ENCODE measurements at places on chromosomes 6 and 20.

- DNase-seq = no peak
These were observed 459.2 kb upstream of the RUNX2 start for GRCh38 chr6:44868910-44869309.

GRCh38 chr6:168007592-168008338 is 10.3 kb downstream of the KIF25 start:
- no peak for DNase-seq

GRCh38 chr20:8246153-8246552 is 114.1 kb downstream of the PLCB1 start:
- DNase-seq = no peak

- DNase-seq = no peak
These were observed 930 bp downstream of the THBD start for GRCh38 chr20:23048283-23049200.

GRCh38 chr20:36778831-36779655 is 5.5 kb upstream of the DSN1 start:
- no peak for DNase-seq

- peak; percentile 7 for DNase-seq
These were observed 25.0 kb downstream of the TMEM242 start for GRCh38 chr6:157298216-157298724.

GRCh38 chr6:108145639-108146038 is 20.2 kb upstream of the NR2E1 start:
- no peak for DNase-seq

DNA sequence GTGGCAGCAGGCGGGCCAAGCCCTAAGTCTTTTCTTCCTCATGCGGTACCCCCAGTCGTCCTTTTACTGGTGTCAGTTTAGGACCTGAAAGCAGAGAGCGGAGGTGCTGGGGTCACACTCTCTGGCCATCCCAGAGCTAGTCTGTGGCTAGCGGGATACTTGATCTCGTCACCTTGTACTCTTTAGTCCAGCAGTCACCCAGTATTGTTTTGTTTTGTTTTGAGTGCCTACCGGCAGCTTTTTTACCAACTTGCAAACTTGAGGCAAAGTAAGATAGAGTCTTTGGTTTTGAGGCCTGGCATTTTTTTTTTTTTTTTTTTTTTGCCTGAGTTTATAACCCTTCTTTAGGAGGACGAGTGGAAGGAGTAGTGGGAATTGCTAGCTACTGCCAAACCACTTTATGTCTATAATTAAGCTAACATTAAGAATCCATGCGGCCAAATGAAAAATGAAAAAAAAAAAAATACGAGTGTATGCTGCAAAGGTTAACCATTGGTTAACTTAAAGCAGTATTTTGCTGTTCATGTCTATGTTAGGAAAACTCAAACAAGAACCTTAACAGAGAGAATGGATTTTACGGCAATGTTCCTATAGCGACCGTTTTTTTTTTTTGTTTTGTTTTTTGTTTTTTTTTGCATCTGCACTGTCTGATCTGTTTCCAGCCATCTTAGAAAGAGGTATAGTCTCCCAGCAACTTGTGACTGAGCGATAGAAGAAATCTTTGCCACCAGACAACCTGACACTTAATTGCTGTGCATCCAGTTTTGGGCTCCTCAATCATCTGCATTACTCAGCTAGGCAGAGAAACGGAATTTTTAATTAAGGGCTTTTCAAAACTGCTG is 56.9 kb downstream of the FAM217A start:
- DNase-seq = no peak

GRCh38 chr6:149840345-149841075 is 23.6 kb downstream of the LRP11 start:
- DNase-seq = peak; percentile 97

DNA sequence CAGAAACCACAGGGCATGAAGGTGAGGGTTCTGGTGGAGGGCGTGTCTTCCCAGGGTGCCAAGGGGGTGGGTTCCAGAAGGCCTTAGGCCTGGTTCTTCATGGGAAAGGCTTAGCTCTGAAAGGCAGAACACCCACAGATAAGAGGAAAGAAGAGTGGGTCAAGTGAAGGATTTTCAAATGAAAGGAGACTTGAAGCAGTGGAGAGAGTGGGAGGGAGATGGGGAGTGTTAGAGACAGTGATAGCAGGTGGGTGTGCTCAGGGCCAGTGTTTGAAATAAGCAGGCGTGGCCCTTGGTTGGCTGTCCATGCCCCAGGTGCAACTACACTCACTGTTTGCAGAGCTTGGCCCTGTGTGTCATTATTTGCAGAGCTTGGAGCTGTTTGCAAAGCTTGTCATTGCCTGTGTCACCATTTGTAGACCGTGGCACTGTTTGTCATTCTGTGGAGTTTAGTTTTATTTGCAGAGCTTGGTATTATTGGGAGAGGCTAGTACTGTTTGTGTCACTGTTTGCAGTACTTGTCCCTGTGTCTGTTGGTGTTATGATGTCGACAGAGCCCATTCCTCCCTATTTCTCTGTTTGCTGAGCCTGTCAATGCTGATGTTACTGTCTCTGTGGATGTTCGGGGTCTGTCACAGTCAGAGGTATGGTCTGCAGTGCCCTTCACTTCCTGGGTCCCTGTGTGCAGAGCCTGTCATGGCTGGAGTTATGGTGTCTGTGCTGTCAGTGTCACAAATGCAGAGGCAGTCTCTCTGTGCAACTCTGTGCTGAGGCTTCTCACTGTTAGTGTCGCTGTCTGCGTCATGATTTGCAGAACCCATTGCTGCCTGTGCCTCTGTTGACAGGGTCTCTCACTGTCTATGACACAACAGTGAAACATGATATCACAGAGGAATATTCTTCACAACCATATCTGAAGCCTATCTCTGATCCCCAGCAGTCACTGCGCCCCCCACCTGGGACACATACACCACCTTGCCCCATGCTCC is 127.7 kb upstream of the LRFN2 start:
- peak; percentile 97 for DNase-seq

DNA sequence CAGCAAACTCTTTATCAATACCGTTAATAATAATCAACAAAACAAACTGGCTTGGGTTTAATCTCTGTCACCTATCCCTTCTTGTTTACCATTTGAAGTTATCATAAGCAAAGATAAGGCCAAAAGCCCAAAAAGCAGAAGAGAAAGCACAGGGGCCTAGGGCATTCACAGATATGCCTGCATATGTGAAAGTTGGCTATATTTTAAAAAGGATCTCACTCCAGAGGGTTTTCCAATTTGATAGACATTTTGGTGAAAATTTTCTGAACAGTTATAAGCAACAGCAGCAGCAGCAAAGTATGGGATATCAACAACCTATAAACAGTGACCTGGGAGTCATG is 101.1 kb downstream of the ATXN1 start:
- DNase-seq = no peak

DNA sequence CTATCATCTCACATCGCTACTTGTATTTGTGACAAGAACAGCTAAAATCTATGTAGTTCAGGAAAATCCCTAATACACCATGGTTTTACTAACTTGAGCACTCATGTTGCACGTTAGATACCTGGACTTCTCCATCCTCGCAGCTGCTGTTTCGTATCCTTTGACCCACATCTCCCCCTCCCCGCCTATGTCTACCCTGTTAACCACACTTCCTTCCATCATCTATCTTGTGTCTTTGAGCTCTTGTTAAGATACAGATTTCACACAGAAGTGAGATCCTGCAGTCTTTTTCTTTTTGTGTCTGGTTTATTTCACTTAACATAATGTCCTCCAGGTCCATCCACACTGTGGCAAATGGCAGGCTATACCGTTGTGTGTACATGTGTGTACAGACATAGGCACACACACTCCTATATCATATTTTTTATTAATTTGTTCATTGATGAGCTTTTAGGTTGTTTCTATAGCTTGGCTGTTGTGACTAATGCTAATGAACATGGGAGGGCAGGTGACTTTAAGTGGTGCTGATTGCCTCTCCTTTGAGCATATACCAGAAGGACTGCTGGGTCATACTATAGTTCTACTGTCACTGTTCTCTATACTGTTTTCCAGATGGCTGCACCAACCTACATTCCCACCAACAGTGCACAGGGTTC is 117.8 kb downstream of the WDR27 start:
- DNase-seq = no peak

- DNase-seq = no peak
These were observed 59.5 kb downstream of the UTRN start for GRCh38 chr6:144344646-144345045.

GRCh38 chr20:62676976-62677375 is 31.7 kb upstream of the NTSR1 start:
- no peak for DNase-seq

DNA sequence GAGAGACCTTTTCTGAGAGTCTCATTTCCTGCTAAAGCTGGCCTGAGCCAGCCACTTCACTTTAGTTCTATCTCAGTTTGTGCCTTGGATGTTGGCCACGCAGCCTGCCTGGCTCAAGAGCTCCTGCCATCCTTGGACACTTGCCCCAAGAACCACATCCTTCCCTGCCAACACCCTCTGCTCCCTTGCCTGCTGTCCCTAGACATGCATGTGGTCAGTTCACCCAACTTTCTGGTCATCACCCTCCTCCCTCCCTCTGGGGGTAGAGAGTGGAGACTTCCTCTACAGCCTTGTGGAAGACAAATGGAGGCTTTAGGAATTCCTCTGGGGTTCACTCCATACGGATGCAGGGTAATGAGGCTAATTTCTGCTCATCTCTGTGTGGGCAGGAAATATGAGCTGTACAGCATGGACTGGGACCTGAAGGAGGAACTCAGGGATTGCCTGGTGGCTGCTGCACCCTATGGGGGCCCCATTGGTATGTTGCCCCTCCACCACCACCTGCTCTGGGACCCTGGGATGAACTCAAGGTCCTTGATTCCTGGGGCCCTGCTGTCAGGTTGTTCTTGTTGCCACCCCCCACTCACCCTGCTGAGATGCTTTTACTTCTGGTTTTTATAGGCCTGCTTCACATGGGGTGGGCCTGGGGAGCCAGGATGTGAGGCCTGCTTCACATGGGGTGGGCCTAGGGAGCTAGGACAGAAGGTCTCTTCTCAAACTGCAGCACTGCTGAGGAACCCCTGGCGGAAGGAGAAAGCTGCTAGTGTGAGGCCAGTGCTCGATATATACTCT is 13.8 kb upstream of the PTPRA start:
- no peak for DNase-seq

DNA sequence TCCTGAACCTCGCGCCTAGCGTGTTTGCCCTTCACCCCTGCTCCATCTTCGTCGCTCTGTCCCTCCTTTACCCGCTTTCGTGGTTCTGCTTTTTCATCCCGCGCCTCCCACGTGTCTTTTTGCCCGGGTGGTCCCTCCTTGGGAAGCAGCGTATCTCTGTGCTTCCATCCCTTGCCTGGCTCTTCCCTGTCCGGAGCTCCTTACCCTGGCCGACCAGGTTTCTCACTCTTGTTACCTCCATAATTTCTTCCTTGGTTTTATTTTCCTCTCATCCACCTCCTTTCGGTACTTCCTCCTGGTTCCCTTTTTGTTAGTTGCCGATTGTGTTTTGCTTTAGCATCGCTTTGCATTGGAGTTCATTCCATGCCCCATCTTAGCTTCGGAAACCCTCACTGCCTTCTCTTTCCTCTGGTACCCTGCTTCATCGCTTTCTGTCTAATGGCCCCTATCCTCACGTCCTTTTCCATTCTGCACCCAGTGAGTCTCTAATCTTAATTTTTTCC is 735 bp downstream of the FAM135A start:
- DNase-seq = no peak

DNA sequence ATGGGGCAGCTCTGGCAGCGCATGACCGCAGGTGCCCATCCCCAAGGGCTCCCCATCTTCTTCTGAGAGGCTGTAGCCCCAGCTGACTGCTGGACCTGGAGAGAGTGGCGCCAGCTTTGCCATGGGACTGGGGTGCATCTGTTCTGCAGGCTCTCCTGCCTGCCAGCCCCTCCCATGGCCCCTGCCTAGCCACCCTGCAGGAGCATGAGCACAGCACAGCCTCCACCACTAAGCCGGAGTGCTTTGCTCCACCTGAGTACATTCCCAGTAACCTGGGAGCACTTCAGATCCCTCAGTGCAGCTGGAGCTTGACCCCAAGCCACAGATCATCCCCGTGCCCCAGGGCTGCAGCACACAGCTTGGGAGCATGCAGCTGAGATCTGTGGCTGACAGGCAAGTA is 16.0 kb downstream of the DEFB125 start:
- DNase-seq = no peak

DNA sequence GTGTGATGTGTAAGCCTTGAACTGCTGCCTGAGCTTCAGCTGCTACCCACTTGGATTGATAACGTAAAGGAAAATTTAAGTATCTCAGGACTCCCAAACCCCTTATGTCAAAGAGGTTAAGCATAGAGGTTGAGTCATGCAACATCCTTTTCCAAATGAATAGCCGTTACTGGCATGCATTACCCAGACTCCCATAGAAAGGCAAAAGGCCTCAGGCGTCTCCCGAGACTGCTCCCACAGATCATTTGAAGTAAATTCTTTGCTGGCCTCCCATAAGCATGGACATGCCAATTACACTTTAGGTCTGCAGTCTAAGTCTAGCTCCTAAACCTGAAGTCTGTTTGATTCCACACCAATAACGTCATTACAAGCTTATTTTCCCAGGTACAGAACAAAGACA is 14.7 kb downstream of the IPCEF1 start:
- DNase-seq = no peak

DNA sequence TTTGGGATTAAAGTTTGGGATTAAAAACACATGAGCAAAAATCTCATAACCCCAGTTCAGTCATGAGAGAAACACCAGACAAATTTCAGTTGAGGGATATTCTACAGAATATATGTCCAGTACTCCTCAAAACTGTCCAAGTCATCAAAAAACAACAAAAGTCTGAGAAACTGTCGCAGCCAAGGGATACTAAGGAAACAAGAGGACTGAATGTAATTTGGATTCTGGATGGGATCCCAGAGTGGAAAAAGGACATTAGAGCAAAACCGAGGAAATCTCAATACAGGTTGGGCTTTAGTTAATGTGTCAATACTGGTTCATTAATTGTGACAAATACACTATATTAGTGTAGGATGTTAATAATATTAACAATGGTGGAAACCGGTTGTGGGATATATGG is 219.3 kb downstream of the BCKDHB start:
- no peak for DNase-seq

DNA sequence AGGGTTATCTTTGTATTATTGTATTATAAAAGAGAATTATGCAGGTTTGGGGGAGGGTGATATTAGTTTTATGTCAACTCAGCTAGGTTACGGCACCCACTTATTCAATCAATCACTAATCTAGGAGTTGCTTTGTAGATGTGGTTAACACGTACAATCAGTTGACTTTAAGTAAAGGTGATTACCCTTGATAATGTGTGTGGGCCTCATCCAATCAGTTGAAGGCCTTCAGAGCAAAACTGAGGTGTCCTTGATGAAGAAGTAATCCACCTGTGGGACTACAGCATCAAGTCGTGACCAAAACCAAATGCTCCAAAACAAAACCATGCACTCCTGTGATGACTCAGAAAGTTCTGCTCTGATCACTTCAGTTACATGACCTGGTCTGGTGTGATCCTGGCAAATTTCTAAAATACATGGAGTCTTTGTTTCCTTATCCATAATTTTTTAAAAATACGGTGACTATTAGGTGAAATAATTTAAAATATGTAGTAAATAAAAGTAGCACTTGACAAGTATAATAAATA is 114.1 kb downstream of the IYD start:
- DNase-seq = no peak

DNA sequence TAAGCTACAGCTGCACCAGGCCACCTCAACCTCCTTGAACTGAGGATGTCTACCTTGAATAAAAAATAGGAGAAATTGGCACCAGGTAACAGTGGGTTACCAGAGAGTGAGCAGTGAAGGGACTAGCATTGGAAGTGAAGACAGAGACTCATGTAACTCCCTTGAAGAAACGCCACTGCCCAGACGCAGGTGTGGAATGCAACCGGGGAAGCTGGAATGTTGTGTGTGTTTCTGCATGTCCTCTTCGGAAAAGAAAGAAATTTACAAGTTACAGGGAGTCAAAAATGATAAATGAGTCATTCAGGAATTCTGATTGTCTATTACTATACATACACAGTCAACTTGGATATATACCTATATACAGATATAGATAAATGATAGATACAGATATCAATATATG is 514.7 kb upstream of the AGPAT4 start:
- no peak for DNase-seq

All from SHP77 treated with DMSO at 0.1 percent for 48 hours (cell line).